ENCODE measurements at places on chromosomes 13 and 19. TPM values are rescaled to one million over a fixed set of nuclear protein-coding genes. Genes with fewer than 3 reads are reported as not detected.

TMEM205 gene
- total RNA-seq: 44.1 TPM

NHLRC3 gene
- total RNA-seq: 9.0 TPM

CFAP97D2 gene
- not detected for total RNA-seq

TMPRSS9 gene
- total RNA-seq: not detected

SIGLEC9 gene
- not detected for total RNA-seq

MAMSTR gene
- total RNA-seq: 1.00 TPM

KLK3 gene
- not detected for total RNA-seq

TSHZ3 gene
- total RNA-seq: 0.07 TPM

ZNF382 gene
- total RNA-seq: not detected

ZNF284 gene
- 0.24 TPM for total RNA-seq

TMEM221 gene
- not detected for total RNA-seq

MPV17L2 gene
- total RNA-seq: 31.7 TPM

TNFSF9 gene
- total RNA-seq: 18.9 TPM

ZNF865 gene
- 18.6 TPM for total RNA-seq

UBXN6 gene
- 90.2 TPM for total RNA-seq

DNA sequence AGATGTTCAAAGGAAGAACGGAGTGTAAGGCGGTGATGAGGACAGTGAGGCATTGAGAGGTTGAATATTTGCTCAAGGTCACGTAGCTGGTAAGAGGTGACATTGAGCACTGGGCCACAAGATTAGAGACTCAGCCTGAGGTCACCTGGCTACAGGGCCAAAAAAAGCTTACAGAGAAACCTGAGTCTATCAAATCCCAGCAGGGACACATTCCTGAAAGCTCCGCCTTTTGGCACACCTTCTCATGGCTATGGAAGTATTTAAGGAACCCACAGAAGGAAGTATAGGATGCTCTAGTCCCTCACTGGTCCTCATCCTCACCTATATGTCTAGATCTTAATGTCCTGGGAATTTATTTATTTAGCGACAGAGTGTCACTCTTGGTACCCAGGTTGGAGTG is 17.4 kb downstream of the ZNF586 start:
- no peak for DNase-seq

GRCh38 chr13:73034901-73035300 is 23.9 kb upstream of the KLF5 start:
- DNase-seq: no peak

DNA sequence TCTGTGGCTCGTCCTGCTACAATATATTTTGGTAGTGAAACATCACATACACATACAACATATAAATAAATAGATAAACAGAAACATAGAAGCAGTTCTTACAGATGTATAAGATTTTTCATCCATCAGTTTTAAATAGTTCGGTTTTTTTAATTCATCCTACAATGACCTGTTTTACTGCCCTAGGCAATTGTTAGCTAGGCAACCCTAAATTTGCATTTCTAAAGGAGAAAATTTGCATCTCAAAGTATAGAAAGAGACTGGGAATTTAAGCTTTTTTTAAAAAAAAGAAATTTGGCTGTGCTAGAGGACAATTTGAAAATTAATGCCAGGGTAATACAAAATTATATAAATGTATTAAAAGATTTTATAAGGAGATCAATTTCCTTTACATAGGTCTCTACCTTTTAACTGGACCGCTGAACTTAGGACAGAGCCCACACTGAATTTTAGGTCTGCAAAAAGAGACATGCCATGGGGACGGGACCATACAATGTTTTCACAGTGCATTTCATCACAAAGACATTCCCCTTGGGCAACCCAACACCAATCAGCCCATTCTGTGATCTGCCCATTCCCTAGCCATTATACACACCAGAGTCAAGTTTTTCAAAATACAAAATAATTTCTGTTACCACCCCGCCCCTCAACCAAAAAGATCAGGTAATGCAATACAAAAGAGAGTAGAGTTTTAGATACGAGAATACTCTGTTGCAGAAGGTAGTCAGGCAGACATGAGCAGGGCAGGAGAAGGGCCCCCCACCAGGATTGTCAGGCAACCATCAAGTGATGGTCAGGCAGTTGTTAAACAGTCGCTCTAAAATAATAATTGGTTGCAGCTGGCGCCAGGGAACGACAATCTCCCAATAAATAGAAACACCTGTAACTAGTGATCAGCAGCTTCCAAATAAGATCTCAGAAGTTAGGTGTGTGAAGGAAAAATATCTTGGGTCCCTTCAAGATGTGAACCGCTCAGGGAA is 299.7 kb upstream of the SGCG start:
- DNase-seq: no peak

DNA sequence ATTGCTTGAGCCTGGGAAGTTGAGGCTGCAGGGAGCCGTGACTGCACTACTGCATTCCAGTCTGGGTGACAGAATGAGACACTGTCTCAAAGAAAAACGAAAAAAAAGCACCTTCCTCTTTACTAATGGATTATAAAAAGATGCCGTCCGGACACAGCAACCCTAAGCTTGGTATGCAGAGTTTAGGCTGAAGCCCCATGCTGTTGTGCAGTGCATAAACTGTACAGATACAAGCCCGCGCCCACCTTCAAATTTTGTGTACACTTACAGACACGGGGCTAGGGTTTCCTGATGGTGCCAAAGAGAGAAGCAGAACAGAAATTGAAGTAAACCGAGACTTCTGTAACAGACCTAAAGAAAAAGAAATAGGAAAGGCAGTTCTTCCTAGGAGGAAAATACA is 9.0 kb downstream of the LPAR6 start:
- no peak for DNase-seq

DNA sequence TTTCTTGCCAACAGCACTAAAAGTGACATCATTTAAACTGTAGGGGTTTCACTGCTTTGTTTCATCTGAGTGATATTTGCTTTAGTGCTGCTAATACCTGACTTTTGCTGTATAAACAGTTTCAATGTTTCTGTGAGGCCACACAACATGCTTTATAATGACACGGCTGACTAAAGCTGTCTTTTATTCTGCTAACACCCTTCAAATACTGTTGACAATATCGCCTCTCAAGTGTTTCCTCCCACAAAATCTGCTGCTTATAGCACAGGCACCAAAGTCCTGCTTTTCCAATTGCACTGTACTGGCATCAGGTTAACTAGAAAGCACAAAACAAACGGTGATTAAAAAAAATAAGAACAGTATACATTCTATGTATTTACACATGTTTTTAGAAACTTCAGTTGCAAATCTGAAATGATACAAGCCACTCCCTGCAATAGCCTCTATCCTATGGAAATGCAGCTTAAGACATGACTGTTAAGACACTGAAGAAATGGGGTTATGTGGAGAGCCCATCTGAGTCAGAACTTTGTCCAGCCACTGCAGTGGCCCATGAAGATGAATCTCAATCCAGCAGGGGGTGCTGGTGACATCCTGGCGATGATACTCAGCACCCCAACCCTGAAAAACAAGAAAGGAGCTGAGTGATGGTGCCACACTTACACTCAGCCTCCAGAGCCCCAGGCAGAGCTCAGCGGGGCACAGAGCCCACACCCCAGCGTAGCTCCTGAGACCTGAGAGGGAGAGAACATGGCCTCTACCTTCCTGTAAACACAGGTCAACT is 29.4 kb downstream of the RFXAP start:
- no peak for DNase-seq

GRCh38 chr13:24505756-24506155 is 6.8 kb downstream of the PARP4 start:
- peak; percentile 28 for DNase-seq

DNA sequence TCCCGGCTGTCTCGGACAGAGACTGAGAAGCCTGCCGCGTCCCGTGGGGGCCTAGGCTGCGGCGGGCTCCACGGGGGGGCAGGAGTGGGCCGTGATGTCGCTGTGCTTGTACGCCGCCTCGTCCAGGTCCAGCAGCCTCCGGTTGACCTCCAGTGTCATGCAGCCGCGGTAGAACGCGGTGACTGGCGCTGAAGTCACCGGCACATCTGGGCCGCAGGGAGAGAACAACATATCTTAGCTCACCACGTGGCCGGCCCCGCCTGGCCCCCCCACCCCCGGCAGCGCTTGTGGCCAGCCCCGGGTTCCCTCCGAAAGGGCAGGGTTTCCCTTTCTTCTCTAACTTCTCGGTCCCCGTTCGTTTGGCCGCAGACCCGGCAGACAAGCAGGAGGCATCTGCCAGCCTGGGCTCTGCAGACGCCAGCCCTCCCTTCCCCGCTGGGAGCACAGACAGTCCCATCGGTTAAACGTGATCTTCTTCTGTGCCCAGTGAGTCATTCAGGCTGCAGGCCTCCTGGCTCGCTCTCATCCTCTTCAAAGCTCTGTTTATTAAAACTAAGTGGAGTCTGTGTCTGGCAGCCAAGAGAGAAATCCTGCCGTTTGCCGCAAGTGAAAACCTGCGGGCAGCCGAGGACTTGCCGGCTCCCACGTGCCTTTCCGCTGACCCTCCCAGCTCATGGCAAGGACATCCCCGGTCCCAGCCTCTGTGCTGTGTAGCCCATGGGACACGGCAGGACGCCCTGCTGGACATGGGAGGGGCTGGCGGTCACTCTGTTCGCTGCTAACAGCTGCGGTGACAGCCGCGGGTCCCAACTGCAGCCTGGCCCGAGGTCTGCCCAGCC is 42.8 kb downstream of the GAS6 start:
- peak; percentile 43 for DNase-seq

DNA sequence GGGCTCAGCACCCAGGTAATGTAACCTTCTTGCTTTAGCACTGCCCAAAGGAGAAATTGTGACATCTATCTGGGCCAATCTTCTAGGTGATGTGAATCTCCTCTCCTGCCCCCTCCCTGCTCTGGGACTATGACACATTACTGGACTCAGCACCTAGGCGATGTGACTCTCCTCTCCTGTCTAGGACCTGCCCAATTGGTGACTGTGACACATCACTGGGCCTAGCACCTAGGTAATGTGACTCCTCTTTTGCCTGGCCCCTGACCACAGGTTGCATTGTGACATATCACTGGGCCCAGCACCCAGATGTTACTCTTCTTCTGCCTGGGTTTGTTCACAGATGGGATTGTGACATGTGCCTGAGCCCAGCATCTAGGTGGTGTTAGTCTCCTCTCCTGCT is 45.0 kb downstream of the ZNF85 start:
- no peak for DNase-seq

DNA sequence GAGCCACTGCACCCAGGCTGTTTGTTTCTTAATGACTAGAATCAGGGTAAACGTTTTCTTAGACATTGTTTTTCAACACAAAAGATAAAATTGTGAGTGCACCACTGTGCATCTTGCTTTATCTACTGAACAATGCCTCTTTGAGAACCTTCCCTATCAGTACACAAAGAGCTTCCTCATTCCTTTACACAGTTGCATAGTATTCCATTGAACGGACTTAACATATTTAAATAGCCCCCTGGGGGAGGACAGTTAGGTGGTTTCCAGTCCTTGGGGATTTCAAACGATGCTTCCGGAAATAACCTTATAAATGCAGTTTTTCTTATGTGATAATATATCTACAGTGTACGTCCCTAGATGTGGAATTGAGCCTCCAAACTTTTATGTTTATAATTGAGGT is 8.6 kb downstream of the POLD1 start:
- no peak for DNase-seq

DNA sequence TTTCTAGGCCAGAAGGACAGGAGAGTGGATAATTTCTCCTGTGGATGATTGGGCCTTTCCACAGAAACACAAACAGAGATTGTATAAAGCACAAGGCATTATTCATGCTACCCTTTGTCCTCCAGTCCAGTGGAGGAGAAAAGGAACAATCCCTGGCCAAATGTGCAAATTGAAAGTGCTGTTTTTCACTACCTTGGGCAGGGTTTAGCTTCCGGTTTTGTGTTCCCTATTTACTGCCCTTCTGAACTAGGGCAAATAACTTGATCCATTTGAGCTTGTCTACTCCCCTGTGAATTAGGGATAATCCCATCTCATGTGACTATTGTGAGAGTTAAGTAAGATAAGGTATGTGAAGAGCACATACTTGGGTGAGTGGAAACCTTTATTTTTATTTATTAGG is 13.3 kb downstream of the PDX1 start:
- DNase-seq: no peak

GRCh38 chr13:38381890-38382289 is 32.2 kb downstream of the UFM1 start:
- no peak for DNase-seq

- peak; percentile 84 for DNase-seq
These were observed 545 bp upstream of the ISYNA1 start for GRCh38 chr19:18438331-18439024.

GRCh38 chr13:79246578-79246949 is 159.5 kb downstream of the RBM26 start:
- DNase-seq: no peak

DNA sequence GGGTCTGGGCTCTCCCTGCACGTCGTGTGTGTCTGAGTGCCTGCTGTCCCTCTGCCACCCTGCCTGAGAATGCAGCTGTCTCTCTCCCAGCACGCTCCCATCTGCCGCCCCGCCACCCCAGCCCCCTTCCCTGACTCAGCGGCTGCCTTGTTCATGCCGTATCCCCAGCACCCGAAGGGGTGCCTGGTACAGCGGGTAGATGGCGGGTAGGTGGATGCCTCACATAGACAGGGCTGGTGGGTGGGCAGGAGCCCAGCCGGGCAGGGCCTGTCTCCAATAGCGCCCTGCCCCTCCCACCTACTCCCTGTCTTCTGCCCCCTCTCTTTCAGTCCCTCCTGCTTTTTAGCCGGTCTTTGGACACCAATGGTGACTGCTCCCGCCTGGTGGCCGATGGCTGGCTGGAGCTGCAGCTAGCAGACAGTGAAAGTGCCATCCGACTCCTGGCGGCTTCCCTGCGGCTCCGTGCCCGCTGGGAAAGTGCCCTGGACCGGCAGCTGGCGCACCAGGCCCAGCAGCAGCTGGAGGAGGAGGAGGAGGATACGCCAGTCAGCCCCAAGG is 30.3 kb downstream of the DHX34 start:
- no peak for DNase-seq

DNA sequence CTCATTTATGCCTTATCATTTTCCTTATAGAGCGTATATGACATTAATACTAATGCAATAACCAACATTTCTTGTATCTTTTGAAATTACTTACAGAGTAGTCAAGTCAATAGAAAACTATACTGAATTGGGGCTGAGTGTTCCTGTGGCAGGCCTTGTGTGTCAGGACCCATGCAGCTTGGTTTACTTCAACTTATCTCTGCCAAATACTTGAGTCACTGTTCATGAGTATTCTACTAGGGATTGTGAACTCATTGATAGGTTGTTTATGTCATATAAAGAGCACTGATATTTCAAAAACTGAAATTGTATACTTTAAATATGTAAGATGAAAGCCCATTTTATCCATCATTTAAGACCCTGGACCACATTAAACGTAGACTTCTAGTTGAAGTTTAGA is 688.6 kb upstream of the SLITRK1 start:
- no peak for DNase-seq

GRCh38 chr19:50531171-50531612 is 17.5 kb upstream of the ASPDH start:
- DNase-seq: peak; percentile 40

GRCh38 chr13:28355822-28356371 is 139.0 kb downstream of the FLT1 start:
- no peak for DNase-seq
